ENCODE measurements at places on chromosomes 2 and 18.

- DNase-seq = no peak
These were observed 102.2 kb downstream of the SOS1 start for GRCh38 chr2:39018638-39019037.

- DNase-seq = no peak
These were observed 39.0 kb downstream of the ANXA4 start for GRCh38 chr2:69780921-69781320.

DNA sequence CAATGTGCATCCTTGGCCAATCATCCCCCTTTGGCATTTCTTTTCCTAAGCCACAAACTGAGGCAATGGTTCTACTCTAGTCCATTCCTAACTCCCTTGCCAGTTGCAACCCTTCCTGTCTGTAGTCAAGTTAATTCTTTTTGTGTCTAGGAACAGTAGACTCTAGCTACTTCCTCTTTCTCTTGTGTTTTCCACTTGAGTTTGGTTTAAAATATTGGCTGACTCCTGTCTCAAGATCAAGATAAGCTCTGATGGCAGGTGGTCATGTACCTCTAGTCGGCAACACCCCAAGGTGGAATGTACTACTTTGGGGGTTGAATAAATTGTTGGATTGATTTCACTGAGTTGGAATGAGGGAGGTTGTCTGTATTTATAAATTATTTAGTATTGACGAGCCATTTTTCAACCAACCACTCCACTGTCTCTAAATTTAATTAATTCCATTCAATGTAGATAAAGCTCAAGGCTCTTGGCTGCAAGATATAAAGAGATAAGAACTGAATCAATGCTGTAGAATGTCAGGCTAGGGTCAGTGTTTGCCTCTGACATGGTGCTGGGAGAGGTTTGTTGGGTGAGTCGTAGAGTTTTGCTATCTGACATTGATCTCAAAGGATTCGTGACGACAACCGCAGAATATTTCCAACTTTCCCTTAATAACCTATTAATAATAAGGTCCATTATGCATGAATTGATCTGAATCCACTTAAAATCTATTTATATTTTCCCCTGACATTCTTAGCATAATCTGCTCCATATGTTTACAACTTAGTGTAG, 188.7 kb upstream of the APCDD1 start:
- no peak for DNase-seq

- DNase-seq = no peak
These were observed 91.0 kb upstream of the LCLAT1 start for GRCh38 chr2:30356071-30356470.

- DNase-seq = no peak
These were observed 7.2 kb downstream of the SIX3 start for GRCh38 chr2:44948565-44949328.

DNA sequence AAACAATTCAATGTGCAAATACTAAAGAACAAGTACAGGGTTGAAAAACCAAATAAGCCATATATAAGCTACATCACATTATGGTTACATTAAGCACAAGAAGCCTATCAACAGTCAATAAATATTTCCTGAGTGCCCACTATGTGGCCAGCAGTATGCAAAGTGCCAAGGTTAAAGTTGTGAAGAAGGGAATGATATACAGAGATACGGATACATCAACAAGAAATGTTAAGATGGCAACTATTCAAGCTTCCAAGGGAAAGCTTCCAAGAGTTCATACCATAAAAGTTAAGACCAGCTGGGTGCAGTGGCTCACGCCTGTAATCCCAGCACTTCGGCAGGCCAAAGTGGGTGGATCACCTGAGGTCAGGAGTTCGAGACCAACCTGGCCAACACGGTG, 14.0 kb downstream of the DYM start:
- DNase-seq = no peak

GRCh38 chr2:120018549-120018948, 5.7 kb downstream of the EPB41L5 start:
- DNase-seq = no peak

DNA sequence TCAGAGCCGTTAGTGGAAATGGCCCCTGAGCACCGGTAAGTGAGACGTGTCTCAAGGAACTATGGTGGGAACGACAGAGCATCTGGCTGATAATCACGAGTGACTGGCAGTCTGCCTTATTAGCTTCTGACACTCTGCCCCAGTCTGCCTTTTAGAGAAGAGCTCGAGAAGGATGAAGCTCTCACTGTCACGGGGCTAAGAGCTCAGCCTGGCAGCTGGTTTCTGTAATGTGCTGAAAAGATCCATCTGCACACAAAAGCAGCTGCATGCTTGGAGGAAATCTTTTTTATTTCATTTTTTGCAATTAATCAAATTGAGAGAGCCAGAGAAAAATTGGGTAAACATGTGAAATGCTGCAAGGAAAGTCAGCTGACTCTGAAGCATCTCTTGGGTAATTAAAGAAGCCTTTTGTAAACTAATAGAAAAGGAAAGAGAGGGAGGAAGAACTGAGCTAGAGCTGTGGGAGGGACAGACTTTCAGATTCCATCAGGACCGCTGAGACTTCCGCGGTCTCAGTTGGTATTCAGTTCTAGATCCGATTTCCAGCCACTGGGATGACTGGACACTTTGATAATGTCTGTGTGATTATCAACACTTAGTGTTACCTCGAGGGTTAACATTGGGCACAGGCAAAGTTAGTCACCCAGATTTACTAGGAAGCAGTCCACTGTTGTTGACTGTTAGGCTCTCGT, 24.4 kb downstream of the MBP start:
- DNase-seq = no peak

- DNase-seq = no peak
These were observed 110.6 kb upstream of the FHL2 start for GRCh38 chr2:105509269-105510086.

GRCh38 chr2:1584051-1584531, 160.2 kb downstream of the PXDN start:
- DNase-seq = no peak

GRCh38 chr2:58938988-58939387, 697.9 kb upstream of the FANCL start:
- no peak for DNase-seq

GRCh38 chr2:29444150-29444549, 328.9 kb downstream of the CLIP4 start:
- no peak for DNase-seq

GRCh38 chr2:58535990-58536389, 294.9 kb upstream of the FANCL start:
- DNase-seq = no peak

DNA sequence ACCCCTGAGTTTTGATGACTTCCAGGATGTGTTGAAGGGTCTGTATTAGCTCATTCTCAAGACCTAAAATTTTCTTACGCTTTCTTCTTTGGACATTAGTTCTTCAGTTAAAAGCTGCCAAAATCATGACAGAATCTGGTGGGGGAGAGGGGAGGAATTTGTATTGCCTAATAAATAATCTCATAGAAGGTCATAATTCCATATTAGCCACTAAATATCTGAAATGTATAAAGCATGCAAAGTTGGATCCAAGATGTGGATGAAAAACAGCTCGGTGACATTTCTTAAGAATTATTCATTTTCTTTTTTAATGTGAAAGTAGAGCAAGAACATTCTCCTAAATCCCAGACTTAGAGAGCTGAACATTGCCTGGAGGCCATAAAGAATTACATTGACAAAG, 120.1 kb downstream of the MMADHC start:
- DNase-seq = no peak

GRCh38 chr2:218427741-218428140, 8.8 kb downstream of the VIL1 start:
- DNase-seq = no peak

DNA sequence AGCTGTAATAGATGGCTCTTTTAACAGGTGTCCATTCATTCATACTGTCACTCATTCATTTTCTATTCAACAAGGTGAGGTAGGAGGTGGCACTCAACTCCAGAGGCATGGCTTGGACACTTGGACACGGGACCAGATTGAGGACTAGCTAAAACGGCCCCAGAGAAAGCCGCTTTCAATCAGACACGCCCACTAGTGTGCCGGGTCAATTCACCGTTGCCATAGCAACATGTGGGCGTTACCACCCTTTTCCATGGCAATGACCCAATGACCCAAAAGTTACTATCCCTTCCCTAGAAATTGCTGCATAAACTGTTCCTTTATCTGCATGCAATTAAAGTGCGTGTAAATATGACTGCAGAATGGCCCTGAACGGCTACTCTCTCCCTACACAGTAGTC, 49.2 kb upstream of the LGALSL start:
- DNase-seq = no peak

DNA sequence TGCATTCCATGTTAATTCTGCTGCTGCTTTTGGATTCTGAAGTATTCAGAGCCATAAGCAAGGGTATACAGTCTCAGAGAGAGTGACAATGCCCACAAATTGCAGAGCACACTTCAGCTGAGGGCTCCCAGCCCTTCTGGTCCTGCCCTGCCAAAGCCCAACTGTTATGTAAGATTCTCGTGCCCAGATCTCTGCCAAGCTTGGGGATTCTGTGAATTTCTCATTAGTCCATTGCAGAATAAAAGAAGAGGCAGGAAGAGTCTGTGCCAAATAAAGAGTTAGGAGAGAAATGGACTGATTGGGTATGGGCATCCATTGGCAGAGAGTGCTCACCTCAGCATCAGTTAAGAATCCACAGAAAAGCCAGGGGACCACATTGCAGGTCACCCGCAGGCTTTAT, 112.0 kb upstream of the PNPT1 start:
- DNase-seq = no peak

DNA sequence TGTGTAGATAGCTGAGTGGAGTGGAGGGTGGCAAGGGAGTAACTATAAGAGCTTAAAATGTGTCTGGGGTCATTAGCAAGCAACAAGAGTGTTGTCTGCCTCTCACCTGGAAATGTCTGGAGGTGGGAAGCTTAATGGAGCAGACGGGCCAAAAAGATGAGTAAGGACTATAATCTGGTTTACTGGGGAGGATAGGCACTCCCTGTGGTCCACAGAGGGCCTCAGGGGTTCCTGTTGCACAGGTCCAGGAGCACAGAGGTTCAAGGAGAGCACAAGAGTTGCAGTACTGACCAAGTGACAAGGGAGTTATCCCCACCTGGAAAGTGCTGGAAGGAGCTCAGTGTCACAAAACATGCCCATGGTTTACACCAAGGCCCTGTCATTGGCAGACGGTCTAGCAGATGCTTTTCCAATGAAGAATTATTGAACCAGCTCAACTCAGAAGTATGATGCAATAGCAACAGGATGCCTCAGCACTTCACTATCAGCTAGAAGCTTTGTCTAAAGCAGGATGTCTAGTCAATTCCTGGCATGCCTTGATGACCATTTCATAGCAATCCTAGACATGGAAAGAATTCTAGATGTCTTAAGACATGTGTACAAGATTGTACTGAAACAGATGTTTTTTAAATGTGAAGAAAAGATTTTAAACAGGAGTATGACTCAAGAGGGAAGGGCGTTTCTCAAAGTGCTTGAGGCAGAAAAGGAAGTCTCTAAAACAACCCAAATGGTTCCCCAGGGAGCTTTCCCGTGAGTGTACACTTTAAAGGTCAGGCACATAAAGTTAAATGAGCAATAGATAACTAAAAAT, 62.9 kb upstream of the SERPINE2 start:
- DNase-seq = no peak

DNA sequence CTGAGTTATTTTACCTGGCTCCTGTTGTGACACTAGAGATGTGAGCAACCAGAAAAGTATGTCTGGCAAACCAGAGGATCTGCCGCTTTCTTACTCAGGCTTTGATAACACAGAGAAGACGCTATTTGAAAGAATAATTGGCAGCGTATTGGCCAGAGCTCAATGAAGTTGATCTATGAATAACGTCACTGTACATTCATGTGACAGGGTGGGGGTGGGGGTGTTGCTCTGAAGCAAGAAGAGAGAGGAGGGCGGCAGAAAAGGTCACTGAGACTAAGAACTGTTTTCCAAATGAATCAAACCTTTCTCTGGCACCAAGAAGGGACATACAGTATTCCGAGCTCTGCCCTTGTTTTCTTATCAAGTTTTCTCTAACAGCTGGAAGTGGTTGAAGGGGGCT, 1.7 kb upstream of the ONECUT2 start:
- no peak for DNase-seq

- DNase-seq = no peak
These were observed 865.1 kb upstream of the VRK2 start for GRCh38 chr2:57181315-57182038.

- DNase-seq = no peak
These were observed 9.8 kb upstream of the ZNF512 start for GRCh38 chr2:27572998-27573429.

- peak; percentile 65 for DNase-seq
These were observed 31.0 kb downstream of the IL37 start for GRCh38 chr2:112941753-112942653.

- DNase-seq = peak; percentile 18
These were observed 93.1 kb downstream of the CABLES1 start for GRCh38 chr18:23228102-23229061.

- DNase-seq = no peak
These were observed 211.4 kb upstream of the GYPC start for GRCh38 chr2:126444512-126444911.

DNA sequence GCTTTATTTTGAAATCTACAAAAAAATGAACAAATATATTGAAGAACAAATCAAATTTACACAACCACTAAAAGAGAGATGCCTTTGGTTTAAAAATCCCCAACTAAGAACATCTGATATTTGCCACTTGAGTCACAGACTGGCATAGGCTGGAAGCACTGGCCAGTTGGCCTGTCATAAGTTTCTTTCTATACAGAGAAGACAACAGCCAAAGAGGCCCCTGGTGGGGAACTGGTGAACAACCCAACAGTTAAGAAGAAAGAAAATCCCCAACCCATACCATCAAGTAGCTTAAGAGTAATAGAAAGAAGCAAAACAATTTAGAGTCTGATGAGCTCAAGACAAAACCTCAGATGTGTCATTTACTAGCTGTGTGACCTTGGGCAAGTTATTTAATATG, 45.5 kb downstream of the OSR1 start:
- DNase-seq = no peak

DNA sequence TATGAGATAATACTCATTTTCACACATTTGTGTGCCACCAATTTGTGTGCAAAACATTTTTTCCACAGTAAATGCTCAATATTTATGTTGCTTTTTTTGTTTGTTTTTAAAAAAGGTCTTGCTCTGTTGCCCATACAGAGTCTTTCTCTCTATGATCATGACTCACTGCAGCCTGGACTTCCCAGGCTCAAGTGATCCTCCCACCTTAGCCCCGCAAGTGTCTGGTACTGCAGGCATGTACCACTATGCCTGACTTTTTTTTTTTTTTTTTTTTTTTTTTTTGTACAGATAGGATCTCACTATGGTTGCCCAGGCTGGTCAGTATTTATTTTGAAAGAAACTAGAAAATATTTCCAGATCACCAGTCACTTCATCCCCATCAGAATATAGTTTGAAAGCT, 297.8 kb upstream of the GYPC start:
- no peak for DNase-seq

DNA sequence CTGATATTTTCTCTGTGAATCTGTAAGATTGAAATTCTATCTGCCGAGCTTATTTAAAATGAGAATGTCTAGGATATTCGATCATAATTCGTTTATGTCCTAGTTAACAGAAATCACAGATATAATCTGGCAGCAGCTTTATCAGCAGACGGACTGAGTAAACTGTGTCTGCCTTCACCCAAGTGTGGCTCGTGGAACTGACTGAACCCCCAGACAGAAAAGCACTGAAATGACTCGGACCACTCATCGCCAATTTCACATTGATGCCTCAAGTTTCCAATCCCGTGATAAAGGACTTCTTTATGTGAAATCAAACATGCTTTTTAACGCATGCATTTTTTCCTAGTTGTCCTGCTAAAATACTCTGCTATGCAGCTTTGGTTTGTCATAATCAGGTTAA, 15.9 kb downstream of the TNFRSF11A start:
- DNase-seq = no peak

GRCh38 chr18:78984941-78985784, 5.5 kb downstream of the SALL3 start:
- DNase-seq = no peak

- no peak for DNase-seq
These were observed 55.4 kb upstream of the CD28 start for GRCh38 chr2:203650860-203651613.

All from stimulated activated CD4-positive, alpha-beta T cell treated with anti-CD3 and anti-CD28 coated beads, Interleukin-4, amount 100 ng/mL, for 48 hours (primary cell).